ENCODE measurements at places on chromosomes 7 and 10.

GRCh38 chr10:44278837-44279324 lies 106.0 kb downstream of the CXCL12 start:
- no peak for DNase-seq

- no peak for DNase-seq
Observed at GRCh38 chr10:10959666-10960065, 58.0 kb upstream of the CELF2 start.

DNA sequence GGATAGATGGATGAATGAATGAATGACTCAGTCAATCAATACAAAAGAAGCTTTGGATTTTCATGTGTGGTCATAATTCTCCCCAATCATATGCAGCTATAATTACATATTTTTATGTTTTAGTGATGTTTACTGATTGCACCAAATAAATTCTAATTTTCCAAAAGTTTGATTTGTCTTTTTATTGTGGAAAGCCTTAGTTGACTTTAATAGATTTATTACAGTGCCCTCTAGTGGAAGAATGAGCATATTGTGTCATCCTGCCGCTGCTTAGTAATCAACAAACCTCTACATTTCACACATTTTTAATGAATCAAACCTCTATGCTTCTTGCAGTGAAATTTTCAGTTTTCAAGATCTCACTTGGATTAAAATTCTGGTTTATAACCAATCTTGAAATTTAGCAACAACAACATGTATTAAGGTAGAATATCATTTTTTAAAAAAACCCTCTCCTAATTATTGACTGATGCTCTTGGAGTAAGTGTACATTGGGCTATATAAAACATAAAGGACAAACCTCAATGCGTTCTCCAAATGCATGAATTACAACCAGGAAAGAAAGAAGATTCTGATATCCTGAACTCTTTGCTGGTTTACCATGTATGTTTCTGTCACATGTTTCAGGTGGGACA lies 55.6 kb upstream of the PNLIP start:
- DNase-seq, result peak; percentile 63

- no peak for DNase-seq
Observed at GRCh38 chr7:154564676-154565075, 438.2 kb downstream of the PAXIP1 start.

DNA sequence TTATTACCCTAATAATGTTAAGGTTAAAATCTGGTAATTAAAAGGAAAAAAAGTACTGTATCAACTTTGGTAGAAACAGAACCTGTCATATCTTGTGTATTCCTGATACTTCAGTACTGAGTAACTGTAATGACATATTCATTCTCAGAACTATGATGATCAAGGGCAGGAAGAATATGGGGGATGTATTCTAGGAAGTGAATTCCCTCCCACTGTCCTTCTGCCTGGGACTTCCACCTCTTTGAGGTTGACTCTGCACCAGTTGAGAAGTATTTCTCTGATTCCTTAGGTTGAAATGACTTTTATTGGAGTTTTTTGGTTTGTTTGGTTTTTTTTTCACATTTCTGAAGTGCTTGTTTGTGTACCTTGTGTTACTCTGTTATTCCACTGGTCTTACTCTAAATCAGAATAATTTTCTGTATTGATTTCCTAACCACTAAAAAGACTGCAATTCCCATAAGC lies 36.9 kb downstream of the WASL start:
- no peak for DNase-seq

DNA sequence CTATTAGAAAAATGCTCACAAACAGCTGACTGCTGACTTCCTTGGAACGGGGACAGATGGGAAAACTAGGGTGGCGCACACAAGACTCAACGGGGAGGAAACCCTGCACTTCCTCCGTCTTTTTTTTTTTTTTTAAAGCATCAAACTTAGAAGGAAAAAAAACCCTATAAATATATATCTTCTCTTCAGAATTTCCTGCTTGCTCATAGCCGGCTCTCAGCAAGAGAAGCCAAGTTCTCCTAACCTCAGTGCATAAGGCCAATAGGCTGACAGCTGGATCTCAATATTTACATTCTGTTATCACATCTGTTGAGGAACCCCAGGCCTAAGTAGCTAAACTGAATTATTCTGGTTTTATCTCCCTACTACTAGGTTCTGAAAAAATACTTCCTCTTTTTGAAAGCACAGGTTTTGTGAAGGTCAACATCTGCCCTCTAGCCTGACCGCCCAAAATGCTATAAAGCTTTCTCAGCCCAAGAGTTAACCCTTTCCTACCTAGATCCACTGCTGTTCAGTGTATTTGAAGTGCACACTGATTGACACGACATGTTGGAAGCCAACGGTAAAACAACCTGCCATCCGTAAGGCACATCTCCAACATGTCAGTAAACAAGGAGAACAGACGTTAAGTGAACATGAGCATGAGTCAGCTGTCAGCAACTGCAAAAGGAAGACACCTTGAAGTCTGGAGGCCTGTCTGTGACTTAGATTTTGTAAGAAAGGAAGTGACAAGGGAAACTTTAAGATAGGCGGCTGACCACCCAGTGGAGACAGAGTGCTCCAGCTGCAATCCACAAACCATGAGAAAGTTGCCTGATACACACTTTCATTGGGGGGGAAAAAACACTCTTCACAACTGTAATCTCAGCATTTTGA lies 83.8 kb downstream of the EBLN1 start:
- DNase-seq, result peak; percentile 81

- no peak for DNase-seq
Observed at GRCh38 chr10:113609704-113610108, 54.1 kb downstream of the NRAP start.

DNA sequence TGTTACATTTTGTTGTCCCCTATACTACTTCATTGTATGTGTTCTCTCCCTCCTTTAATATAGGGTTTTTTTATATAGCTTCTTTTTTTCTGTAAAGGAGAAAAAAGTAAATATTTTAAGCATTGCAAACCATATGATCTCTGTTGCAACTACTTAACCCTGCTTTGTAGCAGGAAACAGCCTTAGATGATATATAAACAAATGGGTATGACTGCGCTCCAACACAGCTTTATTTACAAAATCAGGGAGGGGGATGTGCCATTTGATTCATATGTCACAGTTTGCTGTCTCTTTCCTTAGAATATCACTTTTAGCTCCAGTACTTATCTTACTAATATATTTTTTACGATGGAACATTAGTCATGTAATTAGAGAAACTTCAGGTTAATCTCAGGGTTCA lies 155.2 kb upstream of the GNAI1 start:
- no peak for DNase-seq

GRCh38 chr10:105189463-105189800 lies 548.3 kb downstream of the SORCS3 start:
- DNase-seq, result no peak

DNA sequence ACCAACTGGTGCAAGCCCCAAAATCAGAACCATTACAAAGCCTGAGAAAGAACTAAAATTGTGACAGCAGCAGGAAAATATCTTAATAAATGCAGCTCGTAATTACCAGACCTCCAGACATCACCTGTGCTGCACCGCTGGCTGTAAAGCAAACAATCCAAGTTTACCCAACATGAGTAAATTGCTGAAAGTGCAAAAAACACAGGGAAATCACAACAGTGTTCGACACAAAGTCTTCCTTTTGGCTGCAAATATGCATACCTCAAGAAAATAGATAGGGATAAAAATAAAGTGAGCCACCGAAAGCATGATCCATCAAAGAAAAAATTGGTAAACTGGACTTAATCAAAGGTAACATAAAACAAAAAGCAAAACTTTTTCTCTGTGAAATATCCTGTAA lies 101.7 kb downstream of the SLC16A9 start:
- no peak for DNase-seq

GRCh38 chr7:64184376-64184775 lies 22.6 kb upstream of the ZNF735 start:
- DNase-seq, result no peak

GRCh38 chr10:16491933-16492332 lies 29.7 kb downstream of the C1QL3 start:
- no peak for DNase-seq

DNA sequence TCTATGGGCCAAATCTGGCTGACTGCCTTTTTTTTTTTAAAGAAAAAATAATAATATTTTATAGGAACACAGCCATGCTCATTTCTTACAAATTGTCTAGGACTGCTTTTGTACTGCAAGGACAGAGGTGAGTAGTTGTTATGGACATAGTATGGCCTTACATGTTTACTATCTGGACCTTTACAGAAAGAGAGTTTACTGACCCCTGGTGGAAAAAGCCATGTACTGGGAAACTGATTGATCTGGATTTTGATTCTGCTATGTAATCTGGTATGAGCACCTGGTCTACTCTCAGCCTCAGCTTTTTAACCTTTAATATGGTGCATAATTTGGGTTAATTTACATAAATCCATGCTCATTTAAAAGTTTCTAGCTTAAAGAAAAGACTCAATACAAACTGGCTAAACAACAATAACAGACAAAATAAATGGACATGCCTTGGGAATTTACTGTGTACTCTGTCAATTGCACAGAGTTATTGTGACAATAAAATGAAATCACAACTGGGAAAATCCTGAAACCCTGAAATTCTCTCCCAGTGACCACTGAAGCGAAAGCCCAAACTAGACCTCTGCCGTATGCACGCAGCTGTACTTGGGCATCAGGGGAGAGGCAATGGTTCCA lies 260.7 kb downstream of the BMPER start:
- no peak for DNase-seq

GRCh38 chr7:144408121-144408520 lies 4.6 kb upstream of the NOBOX start:
- no peak for DNase-seq

- no peak for DNase-seq
Observed at GRCh38 chr10:132005147-132005546, 23.4 kb upstream of the BNIP3 start.

- DNase-seq, result no peak
Observed at GRCh38 chr10:128950916-128951275, 516.1 kb upstream of the MGMT start.

GRCh38 chr7:34675749-34676374 lies 17.8 kb downstream of the NPSR1 start:
- DNase-seq, result peak; percentile 10

GRCh38 chr7:149783386-149784250 lies 10.2 kb upstream of the ZNF467 start:
- no peak for DNase-seq

DNA sequence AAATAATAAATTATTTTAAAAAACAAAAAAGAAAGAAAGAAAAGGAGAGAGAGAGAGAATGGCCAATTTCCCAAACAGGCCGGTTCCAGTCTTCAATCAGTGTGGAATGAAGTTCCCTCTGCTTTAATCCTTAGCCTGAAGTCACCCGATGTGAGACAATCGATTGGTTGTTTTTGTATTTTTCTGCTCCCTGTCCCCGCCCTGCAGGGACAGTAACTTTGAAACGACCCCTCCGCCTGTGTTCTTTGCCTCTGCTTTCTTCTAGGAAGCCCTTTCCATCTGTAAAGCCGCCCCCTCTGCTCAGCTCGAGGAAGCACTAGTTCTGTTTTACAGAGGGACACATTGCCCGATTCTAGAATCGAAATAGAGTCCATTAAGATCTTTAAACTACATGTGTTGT lies 33.4 kb downstream of the FOXL3 start:
- DNase-seq, result no peak

GRCh38 chr10:110647136-110647430 lies 2.9 kb downstream of the RBM20 start:
- DNase-seq, result no peak

DNA sequence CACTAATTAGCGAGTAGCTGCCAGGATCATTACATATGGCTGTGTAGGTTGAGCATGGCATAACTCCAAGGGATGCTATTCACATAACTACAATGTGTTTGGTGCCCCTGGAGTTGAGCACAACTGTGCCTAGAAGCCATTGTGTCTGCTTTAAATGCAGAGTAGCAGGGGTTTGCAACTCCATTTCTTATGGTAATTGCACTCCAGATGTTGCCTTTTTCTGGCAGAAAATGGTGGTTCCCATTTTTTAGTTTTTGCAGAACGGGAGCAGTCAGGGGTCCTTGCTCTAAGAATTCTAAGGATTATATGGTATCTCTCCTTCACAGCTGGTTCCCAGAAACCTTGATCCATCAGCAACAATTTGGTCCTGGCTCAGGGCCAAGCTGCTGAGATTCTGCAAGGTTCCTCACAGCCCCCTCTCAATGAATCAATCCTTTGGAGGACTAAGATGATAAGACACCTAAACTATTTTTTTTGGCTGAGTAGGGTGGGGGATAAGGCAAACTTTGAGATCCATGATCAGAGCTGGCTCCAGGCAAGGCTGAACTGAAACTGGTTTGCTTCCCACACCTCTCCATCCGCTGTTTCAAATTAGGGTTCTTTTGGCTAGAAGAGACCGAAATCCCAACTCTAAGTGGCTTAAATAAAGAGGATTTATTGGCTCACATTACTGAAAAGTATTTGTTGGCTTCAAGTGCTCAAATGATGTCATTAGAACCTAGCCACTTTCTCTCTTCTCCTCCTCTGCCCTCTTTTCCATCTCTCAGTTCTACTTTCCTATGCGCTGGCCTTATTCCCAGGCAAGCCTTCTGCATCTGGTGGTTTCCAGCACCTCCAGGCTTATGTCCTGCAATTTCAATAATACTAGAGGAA lies 97.5 kb upstream of the CCDC6 start:
- no peak for DNase-seq

DNA sequence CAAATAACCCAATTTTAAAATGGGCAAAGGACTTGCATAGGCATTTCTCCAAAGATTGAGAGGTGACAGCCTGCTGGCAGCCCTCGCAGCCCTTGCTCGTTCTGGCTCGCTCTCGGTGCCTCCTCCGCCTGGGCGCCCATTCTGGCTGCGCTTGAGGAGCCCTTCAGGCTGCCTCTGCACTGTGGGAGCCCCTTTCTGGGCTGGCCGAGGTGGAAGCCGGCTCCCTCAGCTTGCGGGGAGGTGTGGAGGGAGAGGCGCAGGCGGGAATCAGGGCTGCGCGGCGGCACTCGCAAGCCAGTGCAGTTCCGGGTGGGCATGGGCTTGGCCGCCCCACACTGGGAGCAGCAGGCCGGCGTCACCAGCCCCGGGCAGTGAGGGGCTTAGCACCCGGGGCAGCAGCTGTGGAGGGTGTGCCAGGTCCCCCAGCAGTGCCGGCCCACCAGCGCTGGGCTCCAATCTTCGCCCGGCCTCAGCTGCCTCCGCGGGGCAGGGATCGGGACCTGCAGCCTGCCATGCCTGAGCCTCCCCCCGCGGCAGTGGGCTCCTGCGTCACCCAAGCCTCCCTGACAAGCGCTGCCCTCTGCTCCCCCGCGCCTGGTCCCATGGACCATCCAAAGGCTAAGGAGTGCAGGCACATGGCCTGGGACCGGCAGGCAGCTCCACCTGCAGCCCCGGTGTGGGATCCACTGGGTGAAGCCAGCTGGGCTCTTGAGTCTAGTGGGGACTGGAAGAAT lies 54.0 kb upstream of the GALNT17 start:
- DNase-seq, result no peak

All from common myeloid progenitor, CD34-positive (primary cell).